CD4-positive, CD25-positive, alpha-beta regulatory T cell (primary cell): ENCODE measurements at places on chromosomes 13 and 19. TPM values are rescaled to one million over a fixed set of nuclear protein-coding genes. Genes with fewer than 3 reads are reported as not detected.

- H3K27me3 ChIP-seq = no peaks in the 10 kb centered on the region
- no peak overlapping the region for H3K4me3 ChIP-seq
- no peaks in the 10 kb centered on the region for H3K4me1 ChIP-seq
- no peaks in the 10 kb centered on the region for H3K36me3 ChIP-seq
- no peak overlapping the region for H3K27ac ChIP-seq
These were observed 81.3 kb downstream of the SLITRK6 start for GRCh38 chr13:85717921-85718320.

GRCh38 chr19:40612831-40613689 is 11.9 kb downstream of the LTBP4 start:
- H3K4me1 ChIP-seq = peaks cover 50% of the 10 kb centered on the region
- peak; percentile 53 for DNase-seq
- H3K27ac ChIP-seq = peak overlapping the region; percentile 74
- H3K27me3 ChIP-seq = no peaks in the 10 kb centered on the region

DNA sequence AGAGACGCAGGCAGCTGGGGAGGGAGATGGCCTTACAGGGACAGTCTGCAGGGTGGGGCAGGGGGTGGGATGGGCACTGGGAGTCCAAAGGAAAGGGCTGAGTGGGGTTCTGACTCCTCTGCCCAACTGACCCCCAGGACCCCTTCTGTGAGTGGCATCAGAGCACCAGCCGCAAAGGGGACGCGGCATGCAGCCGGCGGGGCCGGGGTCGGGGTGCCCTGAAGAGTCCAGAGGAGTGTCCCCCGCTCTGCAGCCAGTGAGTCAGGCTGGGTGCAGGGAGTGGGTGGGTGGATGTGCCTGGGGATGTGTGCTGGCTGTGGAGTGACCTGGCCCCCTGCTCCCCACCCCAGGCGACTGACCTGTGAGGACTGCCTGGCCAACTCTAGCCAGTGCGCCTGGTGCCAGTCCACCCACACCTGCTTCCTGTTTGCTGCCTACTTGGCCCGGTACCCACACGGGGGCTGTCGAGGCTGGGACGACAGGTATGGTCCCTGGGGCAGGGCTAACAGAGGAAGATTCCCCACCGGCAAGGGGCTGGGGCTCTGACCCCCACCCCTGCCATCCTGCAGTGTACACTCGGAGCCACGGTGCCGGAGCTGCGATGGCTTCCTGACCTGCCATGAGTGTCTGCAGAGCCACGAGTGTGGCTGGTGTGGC is 25.8 kb downstream of the MEGF8 start:
- H3K4me3 ChIP-seq = no peak overlapping the region
- H3K27me3 ChIP-seq = no peaks in the 10 kb centered on the region
- H3K4me1 ChIP-seq = no peaks in the 10 kb centered on the region
- DNase-seq = no peak
- H3K36me3 ChIP-seq = no peaks in the 10 kb centered on the region

The CYP2S1 gene
- total RNA-seq = not detected

- no peaks in the 10 kb centered on the region for H3K36me3 ChIP-seq
- no peak for DNase-seq
- H3K4me1 ChIP-seq = no peaks in the 10 kb centered on the region
- no peak overlapping the region for H3K4me3 ChIP-seq
- no peak overlapping the region for H3K27ac ChIP-seq
These were observed 40.5 kb downstream of the FAM124A start for GRCh38 chr13:51262501-51263211.
